ENCODE measurements at places on chromosomes 11 and 22. TPM values are rescaled to one million over a fixed set of nuclear protein-coding genes. Genes with fewer than 3 reads are reported as not detected.

DNA sequence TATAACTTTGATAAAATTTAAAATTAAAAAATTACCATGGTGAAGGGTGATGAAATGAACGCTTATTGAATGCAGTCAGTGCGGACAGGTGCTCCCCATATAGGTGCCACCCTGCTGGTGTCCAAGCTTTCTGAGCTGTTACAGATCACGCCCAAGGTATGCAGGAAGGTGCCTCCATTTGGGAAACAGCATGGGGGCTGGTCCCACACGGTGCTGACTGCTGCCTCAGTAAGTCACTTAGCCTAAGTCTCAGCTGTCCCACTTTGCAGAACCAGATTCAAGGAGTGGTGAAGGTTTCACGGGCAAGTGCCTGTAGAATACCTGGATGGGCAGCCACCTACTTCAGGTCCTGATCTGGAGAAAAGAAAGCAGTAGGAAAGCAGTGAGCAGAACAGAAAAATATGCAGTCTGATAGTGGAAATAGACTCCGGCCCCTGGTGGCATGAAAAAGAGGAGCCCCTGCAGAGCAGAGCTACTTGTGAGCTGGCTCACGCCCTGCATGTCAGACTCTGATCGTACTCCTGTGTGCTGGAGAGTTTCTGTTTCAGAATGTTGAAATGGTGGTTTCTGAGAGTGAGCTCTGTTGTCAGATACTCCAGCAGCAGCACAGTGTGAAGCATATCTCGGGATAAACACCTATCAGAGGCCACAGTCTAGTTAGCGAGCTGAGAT, 33.2 kb downstream of the ADORA2A start:
- no peak for DNase-seq

DNA sequence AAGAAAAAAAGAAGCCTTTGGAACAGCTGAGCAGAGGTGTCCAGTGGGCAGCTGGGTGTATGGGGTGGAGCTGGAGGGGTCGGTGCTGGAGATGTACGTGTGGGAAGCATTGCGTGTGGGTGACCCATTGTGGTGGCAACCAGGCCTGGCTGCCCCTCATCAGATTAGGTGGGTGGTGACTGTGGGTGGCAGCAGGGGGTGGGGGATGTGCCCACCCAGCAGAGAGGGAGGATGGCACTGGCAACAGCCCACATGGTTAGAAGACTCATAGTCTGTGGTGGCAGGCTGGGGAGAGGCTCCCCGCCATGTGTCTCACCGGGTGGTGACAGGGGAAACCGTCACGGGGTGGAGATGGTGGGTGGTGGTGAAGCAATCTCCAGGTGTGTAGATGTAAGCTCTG, 27.6 kb downstream of the TP53I11 start:
- DNase-seq, result no peak

DNA sequence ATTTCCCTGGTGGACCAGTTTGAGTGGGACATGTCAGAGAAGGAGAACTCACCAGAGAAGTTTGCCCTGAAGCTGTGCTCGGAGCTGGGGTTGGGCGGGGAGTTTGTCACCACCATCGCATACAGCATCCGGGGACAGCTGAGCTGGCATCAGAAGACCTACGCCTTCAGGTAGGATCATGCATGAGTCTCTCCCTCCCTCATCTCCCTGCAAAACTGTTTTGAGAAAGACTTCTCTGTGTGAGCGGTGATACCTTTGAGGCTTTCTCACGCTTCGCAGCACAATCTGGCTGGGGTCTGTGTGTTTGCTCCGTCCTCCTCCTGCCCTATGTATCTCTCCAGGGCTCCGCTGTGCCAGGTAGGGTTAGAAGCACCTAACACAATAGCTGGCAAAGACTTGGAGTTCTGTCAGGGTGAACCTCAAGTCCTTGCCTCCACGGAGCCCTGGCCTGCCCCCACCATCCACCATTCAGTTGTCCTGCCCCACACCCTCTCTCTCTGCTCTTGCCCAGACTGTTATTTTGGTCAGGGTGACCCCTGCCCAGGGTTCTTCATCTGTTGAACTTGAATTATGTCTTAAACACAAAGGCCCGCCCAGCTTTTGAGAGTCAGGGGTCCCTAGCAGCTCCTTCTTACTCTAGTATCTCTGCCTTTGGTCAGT, 13.4 kb downstream of the DERL3 start:
- no peak for DNase-seq

DNA sequence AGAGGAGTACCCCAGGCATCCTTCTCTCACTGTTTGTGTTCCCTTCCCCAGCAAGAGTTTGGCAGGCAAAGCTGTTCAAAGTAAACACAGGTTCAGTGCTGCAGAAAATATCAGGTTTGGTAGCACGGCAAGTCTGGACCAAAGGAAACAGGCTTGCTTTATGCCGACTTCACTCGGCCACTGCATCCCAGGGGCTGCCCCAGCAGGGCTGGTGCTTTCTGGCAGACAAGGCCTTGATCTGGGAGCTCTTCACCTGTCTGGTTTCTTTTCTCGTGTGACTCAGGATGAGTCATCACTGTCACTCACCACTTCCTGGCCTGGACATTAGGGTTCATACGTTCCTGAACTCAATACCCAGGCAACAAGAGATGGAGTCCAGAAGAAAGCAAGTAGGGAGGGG, 52.6 kb upstream of the NAV2 start:
- DNase-seq, result no peak

The ZP1 gene
- 0.31 TPM for total RNA-seq
